Renal cortex interstitium (tissue), 15 donors: ENCODE measurements at places on chromosomes 5 and 9. TPM values are rescaled to one million over a fixed set of nuclear protein-coding genes. Genes with fewer than 3 reads are reported as not detected.

GRCh38 chr5:93608855-93609254 is 25.8 kb downstream of the NR2F1 start:
- DNase-seq: no peak

DNA sequence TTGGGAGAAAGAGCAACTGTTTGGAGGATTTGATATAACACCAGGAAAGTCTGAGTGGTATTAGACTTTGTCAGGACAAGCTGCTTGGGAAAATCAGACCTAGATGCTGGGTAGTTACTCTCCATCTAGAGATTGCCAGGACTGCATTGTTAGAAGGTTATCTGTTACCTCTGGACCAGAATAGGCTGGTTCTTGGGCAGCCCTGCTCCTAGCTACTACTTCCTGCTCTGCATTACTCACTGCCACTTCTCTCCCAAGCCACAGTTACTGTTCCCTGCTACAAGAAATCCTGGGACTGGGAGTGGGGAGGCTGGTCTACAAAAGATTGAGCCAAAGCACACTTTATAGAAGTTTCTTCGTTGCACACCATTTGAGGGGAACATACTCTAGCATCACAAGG is 95.5 kb upstream of the KCNN2 start:
- no peak for DNase-seq

DNA sequence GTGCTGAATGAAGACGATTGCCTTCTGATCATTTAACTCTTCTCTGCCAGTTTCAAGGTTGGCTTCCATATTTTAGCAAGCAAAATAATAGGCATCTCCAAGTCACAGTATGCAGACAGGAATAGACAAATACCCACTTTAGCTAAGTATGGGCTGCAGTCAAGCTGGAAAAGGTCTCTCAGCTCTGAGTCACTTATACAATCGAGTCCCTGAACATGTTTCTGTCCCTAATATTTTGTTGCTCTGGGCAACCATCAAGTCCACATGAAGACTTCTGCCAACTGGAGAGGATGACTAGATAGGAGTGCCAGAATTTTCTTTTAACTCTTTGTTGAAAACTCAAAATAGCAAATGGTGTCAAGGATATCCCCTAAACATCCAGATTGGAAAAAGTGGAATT is 575.3 kb downstream of the RAB3C start:
- no peak for DNase-seq

DNA sequence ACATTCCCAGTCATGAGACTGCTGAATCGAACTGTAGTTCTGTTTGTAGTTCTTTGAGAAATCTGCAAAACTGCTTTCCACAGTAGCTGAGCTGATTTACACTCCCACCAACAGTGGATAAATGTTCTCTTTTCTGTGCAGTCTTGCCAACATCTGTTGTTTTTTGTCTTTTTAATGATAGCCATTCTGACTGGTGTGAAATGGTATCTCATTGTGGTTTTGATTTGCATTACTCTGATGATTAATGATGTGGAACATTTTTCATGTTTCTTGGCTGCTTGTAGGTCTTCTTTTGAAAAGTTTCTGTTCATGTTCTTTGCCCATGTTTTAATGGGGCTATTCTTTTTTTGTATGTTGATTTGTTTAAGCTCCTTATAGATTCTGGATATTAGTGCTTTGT is 187.3 kb upstream of the TLE4 start:
- DNase-seq: no peak

HSPA4 gene
- 124 TPM for polyA plus RNA-seq

- no peak for DNase-seq
These were observed 242.5 kb upstream of the RIOK2 start for GRCh38 chr5:97425511-97425910.

GRCh38 chr5:155309021-155309746 is 295.6 kb downstream of the KIF4B start:
- DNase-seq: no peak

DNA sequence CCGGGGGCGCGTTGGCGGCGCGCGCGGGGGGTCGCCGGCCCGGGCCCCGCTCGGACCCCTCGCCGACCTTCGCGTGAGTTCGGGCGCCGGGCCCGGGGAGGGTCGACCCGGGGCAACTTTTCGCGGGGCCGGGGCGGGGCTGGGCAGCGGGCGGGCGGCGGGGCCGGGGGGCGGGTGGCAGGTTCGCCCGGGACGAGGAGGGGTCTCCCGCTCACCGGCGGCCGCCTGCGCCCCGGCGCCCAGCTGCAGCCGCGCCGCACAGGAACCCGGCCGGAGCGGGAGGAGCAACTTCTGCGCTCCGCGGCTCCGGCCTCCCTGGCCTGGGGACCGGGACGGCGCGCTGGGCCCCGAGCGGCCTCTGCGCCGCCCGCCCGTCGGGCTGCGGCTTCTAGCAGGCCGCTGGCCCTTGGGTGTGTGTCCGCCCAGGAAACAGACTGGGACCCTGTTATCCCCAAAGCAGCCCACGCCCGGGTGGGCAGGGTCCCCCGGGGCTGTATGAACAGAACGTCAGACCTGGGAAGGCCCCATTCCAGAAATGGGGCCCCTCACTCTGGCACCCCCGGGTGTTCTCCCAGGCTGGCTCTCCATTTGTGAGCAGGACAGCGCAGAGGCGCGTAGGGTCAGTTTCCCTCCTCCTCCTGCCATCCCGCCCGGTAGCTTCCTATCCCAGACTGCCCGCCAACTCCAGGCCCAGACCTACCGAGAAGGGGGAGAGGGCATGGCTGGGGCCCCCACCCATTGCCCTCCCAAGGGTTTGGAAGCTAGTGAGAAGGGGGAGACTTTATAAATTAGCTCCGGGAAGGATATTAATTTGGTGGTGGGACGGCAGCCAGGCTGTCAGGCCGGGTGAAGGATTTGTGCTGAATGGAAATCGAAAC is 708 bp downstream of the RXRA start:
- no peak for DNase-seq

DNA sequence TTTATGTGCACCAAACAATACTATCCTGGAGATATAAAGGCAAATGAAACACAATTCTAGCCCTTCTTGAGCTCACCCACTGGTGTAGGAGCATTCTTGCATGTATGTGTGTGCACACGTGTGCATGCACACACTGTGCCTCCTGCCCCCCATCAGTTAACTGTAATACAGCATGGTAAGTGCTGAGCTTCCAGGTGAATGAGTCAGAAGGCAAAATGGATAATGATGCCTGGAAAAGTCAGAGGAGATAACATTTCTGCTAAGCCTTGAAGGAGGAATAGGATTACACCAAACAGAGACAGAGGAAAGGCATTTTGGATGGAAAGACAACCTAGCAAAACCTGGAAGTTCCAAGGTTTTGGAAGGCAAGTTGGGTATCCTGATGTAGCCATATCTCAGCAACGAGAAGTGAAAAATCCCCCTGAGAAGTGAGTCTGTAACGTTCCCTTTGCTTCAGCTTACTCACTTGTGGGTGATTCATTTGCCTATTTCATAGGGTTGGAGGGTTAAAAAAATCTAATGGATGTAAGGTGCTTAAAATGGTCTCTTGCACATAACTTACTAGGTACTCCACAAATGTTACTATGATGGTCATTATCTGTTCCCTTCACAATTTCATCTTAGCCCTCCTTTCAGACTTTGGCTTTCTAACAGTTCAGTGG is 101.4 kb upstream of the STC2 start:
- no peak for DNase-seq

GRCh38 chr5:142461028-142461590 is 136.3 kb upstream of the SPRY4 start:
- no peak for DNase-seq

GRCh38 chr5:5481206-5481605 is 58.7 kb downstream of the ICE1 start:
- no peak for DNase-seq

GRCh38 chr5:28156981-28157380 is 1118.6 kb upstream of the CDH9 start:
- DNase-seq: no peak

DNA sequence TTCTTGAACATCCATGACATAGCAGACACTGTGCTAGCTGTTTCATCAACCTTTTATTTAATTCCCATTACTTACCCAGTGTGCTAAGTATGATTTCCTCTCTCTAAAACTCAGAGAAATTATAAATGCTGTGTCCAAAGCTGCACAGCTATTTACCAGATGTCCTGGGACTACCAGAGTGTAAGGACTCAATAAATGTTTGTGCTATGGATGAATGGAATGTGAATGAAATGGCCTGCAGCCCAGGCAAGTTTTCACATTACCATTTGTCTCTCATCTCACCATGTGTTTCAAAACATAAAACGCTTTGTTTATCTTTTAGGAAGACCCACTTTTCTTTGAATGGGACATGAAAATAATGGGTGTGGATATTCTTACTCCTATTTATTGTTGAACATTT is 96.2 kb downstream of the ARHGEF28 start:
- DNase-seq: peak; percentile 16

DNA sequence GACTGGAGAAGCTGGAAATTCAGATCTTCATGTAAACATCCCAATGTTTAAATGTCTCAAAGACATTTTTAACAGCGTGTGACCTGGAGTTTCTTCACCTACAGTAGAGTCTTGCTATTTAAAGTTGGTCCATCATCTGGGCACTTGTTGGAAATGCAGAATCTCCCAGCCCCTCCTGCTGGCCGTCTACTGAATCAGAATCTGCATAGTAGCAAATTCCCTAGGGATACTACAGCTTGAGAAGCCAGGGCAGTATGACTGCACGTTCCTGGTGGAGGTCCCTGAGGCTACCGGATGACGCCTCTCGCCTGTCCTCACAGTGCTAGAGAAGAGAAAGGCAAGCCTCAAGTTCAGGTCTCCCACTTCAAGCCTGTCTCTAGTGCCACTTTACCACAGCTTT is 15.7 kb downstream of the SAP30L start:
- DNase-seq: no peak

FBXW5 gene
- polyA plus RNA-seq: 58.7 TPM

DNA sequence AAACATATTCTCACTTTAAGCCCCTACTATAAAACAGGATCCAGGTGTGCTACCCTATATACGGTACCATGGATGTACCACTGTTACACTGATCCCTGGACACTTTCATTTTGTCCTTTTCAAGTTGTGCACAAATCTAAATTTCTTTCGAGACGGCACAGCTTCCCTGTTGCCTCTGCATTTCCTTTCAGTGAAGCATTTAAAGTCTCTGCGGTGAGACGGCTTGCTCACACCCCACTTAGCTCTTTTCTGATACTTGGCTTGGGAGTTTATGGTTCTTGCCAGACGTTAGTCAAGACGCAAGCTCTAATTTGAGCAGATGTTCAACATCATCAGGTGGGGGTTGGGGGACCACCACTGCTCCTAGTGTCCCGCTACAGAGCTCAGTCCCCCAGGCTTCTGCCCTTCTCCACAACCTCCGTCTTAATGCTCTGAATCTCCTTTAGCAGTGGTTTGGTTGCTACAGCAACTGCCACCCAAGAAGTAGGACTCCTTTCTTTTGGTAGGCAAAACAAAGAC is 15.8 kb downstream of the F2RL2 start:
- no peak for DNase-seq

GRCh38 chr9:108956631-108957026 is 22.4 kb downstream of the ABITRAM start:
- no peak for DNase-seq

FCN1 gene
- 3.7 TPM for polyA plus RNA-seq

DNA sequence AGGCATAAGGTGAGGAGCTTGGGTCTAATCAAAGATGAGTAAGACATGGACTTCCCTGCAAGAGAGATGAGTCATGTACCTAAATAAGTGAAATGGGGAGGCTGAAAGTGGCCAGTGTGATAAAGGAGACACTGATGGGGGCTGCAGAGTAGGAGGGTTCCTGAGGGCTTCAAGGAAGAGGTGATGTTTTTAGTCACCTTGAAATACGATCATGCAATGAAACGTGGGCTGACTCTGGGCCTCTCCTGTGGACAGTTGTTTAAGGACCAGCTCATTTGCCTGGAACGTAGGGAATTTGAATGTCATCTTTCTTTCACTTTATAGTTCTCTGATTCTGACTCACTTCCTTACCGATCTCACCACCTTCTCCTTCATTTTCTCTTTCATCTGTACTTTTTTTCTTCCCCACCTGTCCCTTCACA is 49.6 kb upstream of the CPLX2 start:
- no peak for DNase-seq

DNA sequence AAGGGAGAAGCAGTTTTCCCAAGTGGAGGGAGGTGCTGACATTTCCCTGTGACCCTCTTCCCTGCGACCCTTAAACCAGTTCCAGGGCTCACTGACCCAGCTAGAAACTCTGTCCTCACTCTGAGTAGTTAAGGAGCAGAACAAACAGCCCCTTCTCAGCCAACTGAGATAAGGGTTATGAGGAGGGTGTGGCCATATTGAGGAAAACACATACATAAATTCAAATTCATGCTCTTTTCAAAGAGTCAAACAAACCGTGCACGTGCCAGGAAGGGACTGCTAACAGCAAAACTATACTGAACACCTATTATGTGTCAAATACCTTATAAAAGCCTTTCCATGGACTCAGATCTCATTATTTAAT is 4.9 kb upstream of the AKNA start:
- DNase-seq: no peak

EGFLAM gene
- polyA plus RNA-seq: 11.5 TPM

TAS2R1 gene
- polyA plus RNA-seq: 0.10 TPM

LCN1 gene
- polyA plus RNA-seq: not detected

GRCh38 chr9:33164138-33164809 is 2.9 kb downstream of the B4GALT1 start:
- no peak for DNase-seq

- DNase-seq: no peak
These were observed 250.0 kb downstream of the NR3C1 start for GRCh38 chr5:143153332-143154119.

GRCh38 chr5:88680253-88681132 is 202.5 kb downstream of the MEF2C start:
- no peak for DNase-seq
